Stimulated activated CD4-positive, alpha-beta T cell treated with anti-CD3 and anti-CD28 coated beads, Interleukin-15, amount 100 ng/mL, for 1 hour (primary cell): ENCODE measurements at places on chromosomes 7 and 10.

GRCh38 chr10:86655596-86655995, 1.2 kb downstream of the OPN4 start:
- DNase-seq, result no peak

- no peak for DNase-seq
These were observed 5.2 kb downstream of the RET start for GRCh38 chr10:43082087-43082486.

GRCh38 chr10:4262449-4262848, 477.4 kb upstream of the KLF6 start:
- no peak for DNase-seq

DNA sequence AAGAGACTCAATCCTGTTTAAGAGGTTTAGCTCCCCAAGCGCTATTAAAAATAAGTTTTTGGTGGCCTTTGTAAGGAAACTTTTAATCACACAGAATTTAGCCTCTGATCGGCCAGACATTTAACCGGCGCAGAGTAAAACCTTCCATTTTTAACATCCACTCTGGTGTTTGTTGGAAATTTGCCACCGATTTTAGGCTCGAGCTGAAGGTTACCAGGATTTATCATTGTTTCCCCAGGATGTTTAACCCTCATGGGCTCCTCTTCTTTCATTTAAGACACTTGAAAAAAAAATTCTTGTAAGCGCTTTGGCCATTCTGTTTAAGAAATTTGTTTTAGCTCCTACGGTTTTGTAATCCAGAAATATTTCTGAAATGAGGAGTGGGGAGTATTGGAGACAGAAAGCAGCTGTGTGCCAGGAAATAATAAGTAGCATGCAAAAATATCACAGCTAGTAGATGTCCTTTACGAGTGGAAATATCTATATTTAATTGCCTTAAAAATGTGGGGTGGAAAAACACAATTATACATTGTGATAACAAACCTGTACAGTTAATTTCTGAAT, 3.4 kb downstream of the NEUROD6 start:
- no peak for DNase-seq

DNA sequence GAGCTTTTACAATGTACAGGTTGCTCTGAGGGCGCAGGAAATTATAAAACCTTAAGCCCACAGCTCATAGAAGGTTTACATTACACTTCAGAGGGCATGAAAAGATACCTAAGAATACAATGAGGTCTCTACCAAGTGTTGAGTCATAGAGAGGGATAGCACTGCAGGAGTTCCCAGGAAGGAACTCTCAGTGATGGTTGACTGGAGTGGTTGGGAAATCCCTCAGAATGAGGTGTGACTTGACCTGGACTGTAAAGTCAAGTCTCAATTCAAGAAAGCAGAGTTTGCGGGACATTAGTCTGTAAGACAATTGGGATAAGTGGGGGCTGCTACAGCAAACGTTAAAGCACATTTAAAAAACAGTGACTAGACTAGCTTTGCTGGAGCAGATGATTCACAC, 21.9 kb downstream of the TNKS2 start:
- DNase-seq, result no peak

GRCh38 chr10:33876584-33877400, 542.3 kb upstream of the NRP1 start:
- DNase-seq, result no peak

GRCh38 chr7:24406053-24406788, 122.2 kb downstream of the NPY start:
- DNase-seq, result no peak

- no peak for DNase-seq
These were observed 28.1 kb downstream of the WDR37 start for GRCh38 chr10:1084011-1084950.

DNA sequence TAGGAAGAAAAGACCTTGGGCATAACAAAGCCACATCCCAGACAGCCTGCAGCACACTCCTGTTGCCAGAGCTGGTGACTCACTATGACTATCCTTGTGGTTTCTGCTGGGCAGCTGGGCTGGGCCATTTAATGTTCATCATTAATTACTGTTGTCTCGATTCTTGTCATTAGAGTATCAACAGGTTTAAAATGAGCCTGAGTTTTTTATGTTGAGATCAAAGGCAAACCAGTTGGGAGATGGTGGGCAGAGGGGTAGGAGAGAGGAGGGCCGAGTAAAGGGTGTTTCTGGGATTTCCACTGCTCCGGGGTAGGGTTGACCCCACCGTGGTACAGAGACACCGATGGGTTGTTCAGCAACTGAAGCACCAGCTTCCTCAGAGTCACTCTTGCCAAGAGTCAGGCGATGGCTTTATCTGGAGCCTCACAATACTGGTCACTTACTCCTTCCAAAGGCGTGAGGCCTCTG, 128.7 kb upstream of the LYZL1 start:
- no peak for DNase-seq

DNA sequence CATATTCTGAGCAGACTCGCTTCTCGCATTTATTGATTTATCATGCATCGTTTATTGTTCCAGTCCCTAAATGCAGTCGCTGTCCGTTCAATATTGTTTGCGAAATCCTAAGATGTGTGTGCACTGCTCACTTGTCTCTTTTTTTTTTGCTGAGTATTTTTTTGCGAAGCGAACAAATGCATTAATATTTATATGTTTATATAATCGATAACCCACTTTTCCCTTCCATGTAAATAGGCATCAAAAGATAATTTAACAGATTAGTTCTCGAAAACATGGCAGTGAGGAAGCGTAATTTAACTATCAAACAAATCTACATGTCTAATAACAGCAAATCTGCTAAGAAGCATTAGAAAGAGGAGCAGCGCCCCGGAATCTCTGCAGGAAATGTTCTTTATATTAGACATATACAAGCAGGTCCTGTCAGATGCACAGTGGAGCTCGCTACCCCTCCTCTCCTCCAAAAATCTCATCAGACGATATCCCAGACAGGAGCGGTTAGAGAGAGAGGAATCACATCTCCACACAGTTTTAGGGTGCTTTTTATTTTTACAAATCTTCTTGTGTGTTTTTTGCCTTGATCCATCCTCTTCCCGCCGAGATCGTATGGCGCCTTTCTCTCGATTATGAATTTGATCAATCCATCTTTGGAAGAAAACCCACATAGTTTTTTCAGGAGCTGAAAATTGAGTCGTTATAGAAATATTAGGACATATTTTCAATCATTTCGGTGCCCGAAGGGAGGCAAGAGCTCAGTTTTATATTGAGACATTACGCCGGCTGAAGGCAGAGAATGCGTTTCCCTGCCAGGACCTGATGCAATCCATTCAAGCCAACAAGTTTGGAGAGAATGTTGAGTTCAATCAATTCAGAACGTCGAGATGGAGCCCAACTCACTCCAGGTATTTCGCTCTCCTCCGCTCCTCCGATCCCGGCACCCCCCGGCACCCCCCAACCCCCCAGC, at the start of gene ARID5B:
Gene ARID5B, plus strand, starts transcription at position 871 of the 964 bp plus-strand sequence. Its CDS starts 11 bp downstream, at position 882.
- peak; percentile 8 for DNase-seq

- DNase-seq, result no peak
These were observed 4.1 kb downstream of the NEUROD6 start for GRCh38 chr7:31336202-31337001.
